ENCODE measurements at places on chromosomes 5 and 9.

- no peak for DNase-seq
These were observed 315.3 kb upstream of the RPS23 start for GRCh38 chr5:82593481-82593880.

DNA sequence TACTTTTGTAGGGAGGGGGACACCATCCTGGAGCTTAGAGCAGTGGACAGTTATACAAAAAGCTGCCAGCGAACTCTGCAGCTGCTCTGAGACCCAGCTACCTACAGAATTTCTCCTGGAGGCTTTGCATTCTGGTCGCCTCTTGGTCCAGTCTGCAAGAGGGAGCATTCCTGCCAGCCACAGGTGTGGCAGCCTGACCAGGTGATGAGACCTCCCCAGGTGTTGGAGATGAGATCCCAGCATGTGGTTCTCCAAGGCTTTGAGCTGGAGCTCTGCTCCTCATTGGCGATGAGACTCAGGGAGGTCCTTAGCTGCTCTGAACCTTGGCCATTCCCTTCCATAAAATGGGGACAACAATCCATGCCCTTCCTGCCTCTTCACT is 69.3 kb downstream of the RGS3 start:
- DNase-seq = no peak

DNA sequence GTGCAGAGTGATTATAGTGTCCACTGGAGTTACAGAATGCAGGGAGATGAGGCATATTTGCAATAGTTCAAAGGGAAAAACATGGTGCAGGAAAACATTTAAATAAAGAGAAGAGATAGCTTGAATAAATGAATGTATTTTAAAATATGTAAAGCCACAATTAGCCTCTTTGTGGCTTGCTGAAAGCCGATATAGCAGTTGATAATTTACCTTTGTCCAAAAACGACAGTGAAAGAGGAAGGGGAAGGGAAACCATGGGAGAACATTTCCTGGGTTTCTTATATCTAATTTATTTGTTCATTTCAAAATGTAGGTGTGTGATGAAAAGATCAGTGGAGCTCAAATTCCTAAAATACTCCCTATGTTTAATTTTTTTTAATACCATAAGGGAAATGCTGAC is 156.1 kb downstream of the DENND1A start:
- DNase-seq = no peak

- no peak for DNase-seq
These were observed 29.5 kb upstream of the SMAD5 start for GRCh38 chr5:136103118-136103517.

DNA sequence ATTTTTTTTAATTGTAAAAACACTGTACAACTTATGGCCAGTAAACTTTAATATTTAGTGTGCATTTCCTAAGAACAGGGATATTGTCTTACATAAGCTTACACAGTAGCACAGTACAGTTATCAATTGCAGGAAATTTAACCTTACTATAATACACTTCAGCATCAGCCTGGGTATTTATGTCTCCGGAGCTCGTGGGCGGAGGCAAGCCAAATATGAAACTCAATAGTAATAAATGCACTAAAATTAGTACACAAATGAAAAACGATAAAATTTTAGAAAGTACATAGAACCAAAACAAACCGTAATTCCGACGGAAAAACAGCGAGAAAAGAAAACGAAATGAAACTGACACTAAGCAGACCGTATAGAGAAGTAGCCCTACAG is 91.2 kb downstream of the ANXA2R start:
- no peak for DNase-seq

DNA sequence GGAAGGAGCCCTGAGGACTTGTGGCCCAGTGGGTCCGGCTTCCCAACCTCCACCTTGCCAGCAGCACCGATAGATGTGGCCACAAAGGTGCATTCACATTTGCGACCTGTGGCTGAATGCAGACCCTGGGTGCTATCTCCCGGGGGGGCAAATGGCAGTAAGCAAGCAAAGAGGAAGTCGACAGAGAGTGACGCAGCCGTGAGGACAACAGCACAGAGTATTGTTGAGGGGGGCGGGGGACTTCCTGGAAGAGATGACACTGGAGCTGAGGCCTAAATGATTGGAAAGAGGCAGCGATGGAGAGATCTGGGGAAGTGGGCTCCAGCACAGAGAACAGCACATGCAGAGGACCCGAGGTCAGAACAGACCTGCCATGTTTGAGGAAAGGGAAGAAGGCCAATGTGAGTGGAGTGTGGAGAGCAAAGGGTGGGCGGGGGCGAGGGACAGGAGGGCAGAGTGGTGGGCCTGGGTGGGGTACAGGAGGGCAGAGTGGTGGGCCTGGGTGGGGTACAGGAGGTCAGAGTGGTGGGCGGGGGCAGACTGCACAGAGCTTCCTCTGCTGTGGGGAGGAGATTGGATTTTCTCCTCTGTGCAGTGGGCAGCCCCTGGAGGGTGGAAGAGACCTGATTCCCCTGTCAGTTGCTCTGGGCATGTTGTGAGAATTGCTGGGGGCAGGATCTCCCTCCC is 42.6 kb downstream of the ADAMTS2 start:
- no peak for DNase-seq

- DNase-seq = no peak
These were observed 81.8 kb downstream of the SHC3 start for GRCh38 chr9:89096807-89097206.
